ENCODE measurements at places on chromosomes 12 and 14.

- no peak for DNase-seq
- no peaks in the 10 kb centered on the region for H3K27me3 ChIP-seq
- H3K4me3 ChIP-seq = no peak overlapping the region
- peaks cover 11% of the 10 kb centered on the region for H3K36me3 ChIP-seq
- H3K27ac ChIP-seq = peak overlapping the region; percentile 25
Observed at GRCh38 chr12:10354502-10354901, 35.3 kb downstream of the KLRK1 start.

GRCh38 chr12:14893506-14894250 lies 8.0 kb upstream of the MGP start:
- H3K36me3 ChIP-seq = no peaks in the 10 kb centered on the region
- peak overlapping the region; percentile 15 for H3K27ac ChIP-seq
- DNase-seq = no peak
- H3K27me3 ChIP-seq = no peaks in the 10 kb centered on the region
- peaks cover 10% of the 10 kb centered on the region for H3K4me1 ChIP-seq

DNA sequence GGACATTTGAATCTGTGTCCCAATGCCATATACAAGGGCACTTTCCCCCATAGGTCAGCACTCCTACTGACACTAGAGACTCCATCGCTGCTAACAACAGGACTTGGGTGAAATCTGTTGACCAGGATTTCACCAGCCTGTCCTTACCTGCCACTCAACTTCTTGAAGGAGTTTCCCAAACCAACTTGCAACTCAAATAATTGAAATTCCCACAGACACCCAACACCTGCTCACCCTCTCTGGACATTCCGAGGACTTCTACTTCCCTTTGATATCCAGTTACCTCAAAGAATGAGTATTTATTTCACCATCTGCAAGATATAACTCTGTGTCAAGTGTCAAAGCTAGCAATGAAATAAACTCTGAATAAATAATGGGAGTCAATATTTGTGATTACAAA lies 44.6 kb downstream of the LLPH start:
- H3K4me3 ChIP-seq = no peak overlapping the region
- no peaks in the 10 kb centered on the region for H3K36me3 ChIP-seq
- no peak overlapping the region for H3K27ac ChIP-seq
- DNase-seq = no peak

DNA sequence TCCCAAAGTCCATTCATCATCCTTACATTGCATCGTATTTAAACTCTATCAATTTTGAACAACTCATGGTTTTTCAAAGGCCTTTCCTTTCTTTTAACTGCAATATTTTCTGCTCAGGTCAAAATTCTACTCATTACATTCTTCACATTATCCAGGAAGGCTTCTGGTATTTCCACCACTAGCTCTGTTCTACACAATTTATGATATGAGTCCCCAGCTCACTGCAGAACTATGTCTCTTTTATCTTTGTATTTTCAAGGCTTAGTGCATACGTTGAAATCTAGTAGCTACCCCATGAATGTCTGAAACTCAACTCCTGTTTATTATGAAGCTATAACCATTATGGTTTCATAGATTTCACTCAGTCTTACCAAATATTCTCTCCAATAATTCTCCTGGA lies 282.9 kb downstream of the DUSP6 start:
- peaks cover 3% of the 10 kb centered on the region for H3K27me3 ChIP-seq
- no peak overlapping the region for H3K4me3 ChIP-seq
- DNase-seq = no peak
- no peaks in the 10 kb centered on the region for H3K36me3 ChIP-seq
- peaks cover 21% of the 10 kb centered on the region for H3K4me1 ChIP-seq

- H3K4me3 ChIP-seq = no peak overlapping the region
- H3K27me3 ChIP-seq = no peaks in the 10 kb centered on the region
- no peaks in the 10 kb centered on the region for H3K36me3 ChIP-seq
- DNase-seq = no peak
Observed at GRCh38 chr12:90126125-90126524, 417.5 kb upstream of the ATP2B1 start.

DNA sequence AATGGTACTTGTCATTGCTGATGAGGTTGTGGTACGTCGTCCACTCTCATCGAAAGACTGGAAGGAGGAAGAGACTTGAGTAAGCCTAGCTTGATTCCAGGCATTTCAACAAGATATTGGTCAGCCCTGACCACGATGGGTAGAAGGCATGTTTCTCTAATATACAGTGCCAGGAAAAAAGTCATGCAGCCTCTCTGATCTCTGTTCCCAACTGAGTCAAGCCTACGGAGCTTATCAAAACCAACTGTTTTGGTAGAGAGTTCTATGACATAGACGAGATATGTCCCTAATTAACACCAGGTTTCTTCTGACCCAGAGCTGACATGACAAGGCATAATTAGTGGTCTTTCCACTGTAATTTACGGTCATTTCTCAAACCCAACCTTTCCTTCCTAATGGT lies 58.5 kb downstream of the NIN start:
- no peak for DNase-seq
- H3K27me3 ChIP-seq = no peaks in the 10 kb centered on the region
- no peaks in the 10 kb centered on the region for H3K4me1 ChIP-seq
- H3K27ac ChIP-seq = no peak overlapping the region

DNA sequence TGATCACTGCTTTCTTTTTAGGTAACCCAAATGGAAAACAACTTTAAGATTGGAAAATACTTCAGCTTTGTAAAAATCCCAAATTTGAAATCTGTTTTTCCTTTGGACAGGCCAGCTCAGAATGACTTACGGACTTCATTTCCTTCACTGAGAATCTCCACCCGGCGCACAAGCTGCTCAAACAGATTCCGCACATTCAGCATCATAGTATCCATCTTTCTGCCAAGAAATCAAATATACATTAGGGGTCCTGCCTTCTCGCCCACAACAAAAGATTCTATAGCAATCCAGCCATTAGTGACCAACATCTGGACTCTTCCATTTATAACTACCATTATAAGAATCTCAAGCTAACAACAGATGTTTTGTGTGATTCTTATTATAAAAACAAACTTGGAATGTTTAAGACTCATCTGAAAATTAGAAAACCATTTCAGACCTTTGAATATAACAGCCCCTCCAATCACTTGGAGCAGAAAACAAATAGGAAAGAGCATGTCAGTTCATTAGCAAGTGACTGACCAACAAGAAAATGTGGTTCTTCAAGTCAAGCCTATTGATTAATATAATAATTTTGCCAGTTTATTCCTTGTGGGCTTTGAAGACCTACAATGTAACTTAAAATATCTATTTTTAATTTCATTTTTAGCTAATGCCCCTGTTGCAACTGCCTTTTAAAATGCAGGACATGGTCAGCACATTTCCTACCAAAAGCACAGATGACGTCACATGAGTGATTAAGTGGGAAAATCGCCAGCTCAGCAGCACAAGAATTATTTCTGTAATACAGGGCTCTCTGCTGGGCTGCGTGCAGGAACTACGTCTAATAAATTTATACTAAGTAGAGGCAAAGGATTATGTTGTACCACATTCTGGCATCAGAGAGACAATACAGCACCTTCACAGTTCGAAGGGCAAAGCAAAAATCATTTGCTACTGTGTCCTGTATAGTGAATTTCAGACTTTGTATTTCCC lies 8.5 kb downstream of the RACGAP1 start:
- no peaks in the 10 kb centered on the region for H3K27me3 ChIP-seq
- H3K36me3 ChIP-seq = peaks cover 5% of the 10 kb centered on the region
- no peak for DNase-seq
- peaks cover 6% of the 10 kb centered on the region for H3K4me1 ChIP-seq
- H3K27ac ChIP-seq = no peak overlapping the region

- no peaks in the 10 kb centered on the region for H3K27me3 ChIP-seq
- no peak for DNase-seq
- no peaks in the 10 kb centered on the region for H3K36me3 ChIP-seq
- peaks cover 2% of the 10 kb centered on the region for H3K4me1 ChIP-seq
- H3K4me3 ChIP-seq = no peak overlapping the region
Observed at GRCh38 chr12:78402366-78403134, 462.0 kb upstream of the SYT1 start.

DNA sequence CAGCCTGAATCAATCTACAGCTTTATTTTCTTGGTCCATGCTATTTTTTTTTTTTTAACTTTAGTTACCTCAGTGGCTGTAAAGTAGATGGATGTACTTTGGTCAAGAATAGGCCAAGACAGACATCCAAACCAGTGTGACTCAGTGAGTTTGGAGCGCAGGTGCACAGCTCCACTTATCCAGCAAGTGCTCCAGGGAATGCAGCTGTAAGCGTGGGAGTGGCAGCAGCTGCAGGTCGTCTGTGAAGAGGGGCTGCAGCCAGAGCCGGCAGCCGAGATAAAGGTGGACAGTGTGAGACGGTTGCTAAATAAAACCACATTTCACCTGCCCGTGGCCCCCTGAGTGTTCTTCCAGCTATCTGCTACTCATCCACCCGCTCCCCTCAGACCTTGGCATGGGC lies 1018.7 kb downstream of the AACS start:
- H3K4me1 ChIP-seq = no peaks in the 10 kb centered on the region
- DNase-seq = no peak
- H3K4me3 ChIP-seq = no peak overlapping the region
- no peaks in the 10 kb centered on the region for H3K36me3 ChIP-seq

DNA sequence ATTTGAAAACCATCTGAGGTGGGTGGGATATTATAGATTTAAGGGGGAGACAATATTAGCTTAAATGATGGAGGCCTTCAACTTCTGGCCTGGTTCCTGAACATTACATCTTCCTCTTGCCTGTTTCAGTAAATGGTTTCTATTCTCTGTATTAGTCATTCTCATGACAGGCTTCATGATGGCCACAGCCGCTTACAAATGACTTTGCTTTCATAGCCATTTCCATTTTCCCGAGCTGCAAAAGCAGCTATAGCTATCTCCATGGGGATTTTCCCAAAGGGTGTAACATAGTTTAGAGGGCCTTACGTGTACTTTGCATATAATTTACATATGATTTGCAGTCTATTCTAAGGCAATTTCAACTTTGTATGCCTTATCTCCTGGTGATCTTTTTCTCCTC lies 121.8 kb downstream of the NRXN3 start:
- peaks cover 8% of the 10 kb centered on the region for H3K27me3 ChIP-seq
- no peaks in the 10 kb centered on the region for H3K36me3 ChIP-seq
- no peak for DNase-seq
- peaks cover 3% of the 10 kb centered on the region for H3K4me1 ChIP-seq
- no peak overlapping the region for H3K4me3 ChIP-seq

DNA sequence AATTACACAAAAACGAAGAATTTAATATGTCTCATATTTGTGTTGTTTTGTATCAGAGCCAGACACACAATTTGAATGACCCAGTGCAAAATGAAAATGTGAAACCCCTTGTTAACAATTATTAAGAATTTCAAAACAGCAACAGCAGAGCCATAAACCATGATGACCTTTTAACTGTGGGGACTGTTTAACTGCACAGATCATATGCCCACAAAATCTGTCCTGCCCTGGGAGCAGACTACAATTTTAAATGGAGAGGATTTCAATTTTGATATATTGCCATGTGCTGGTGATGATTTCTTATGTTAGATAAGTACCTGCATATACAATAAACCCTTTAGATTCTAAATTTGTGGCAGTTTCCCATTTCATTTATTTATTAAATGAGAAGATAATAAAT lies 455.5 kb upstream of the MGAT4C start:
- no peak overlapping the region for H3K27ac ChIP-seq
- peaks cover 3% of the 10 kb centered on the region for H3K36me3 ChIP-seq
- H3K27me3 ChIP-seq = no peaks in the 10 kb centered on the region
